Suppressor macrophage (primary cell): ENCODE measurements at places on chromosomes 11 and 22.

GRCh38 chr11:13315517-13316432, 38.2 kb downstream of the BMAL1 start:
- no peak for DNase-seq

DNA sequence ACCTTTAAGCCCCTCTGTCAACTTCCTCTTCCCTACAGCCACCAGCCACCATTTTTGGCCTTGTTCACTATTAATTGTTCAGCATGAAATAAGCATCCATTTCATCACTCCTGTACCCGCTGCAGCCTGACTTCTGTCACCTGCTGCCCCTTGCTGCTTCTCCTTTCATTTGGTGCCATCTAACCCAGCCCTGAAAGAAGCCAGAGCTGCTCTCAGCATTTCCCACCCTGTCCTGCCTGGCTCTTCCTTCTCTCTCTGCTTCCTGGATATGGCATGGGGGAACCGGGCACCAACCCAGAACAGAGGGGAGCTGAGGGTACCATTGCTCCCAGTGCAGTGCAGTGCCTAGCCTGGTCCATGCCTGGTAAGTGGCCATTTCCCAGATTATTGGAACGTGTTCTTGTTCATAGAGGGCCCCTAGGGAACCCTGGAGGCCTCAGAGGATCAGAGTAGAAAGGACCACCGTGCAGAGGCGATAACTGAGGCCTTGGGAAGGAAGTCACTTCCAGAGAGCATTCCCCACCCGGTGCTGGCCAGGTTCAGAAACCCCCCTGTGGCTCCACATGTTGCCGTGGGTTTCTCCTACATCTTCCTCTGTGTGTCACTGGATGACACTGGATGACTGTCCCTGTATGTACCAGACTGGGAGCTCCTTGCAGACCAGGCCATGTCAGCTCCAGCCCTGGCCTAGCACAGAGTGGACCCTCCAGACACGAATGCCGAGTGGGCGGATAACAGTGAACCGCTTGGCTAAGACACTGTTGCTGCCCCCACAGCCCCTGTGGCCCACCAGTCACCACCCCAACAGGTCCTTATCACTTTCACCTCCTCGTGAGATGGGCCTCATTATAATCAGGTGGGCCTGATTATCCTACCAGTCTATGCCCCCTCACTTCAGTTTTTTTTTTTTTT, 4.7 kb downstream of the YDJC start:
- peak; percentile 33 for DNase-seq

- DNase-seq, result peak; percentile 51
These were observed 60.4 kb downstream of the KCNJ1 start for GRCh38 chr11:128806506-128807261.

DNA sequence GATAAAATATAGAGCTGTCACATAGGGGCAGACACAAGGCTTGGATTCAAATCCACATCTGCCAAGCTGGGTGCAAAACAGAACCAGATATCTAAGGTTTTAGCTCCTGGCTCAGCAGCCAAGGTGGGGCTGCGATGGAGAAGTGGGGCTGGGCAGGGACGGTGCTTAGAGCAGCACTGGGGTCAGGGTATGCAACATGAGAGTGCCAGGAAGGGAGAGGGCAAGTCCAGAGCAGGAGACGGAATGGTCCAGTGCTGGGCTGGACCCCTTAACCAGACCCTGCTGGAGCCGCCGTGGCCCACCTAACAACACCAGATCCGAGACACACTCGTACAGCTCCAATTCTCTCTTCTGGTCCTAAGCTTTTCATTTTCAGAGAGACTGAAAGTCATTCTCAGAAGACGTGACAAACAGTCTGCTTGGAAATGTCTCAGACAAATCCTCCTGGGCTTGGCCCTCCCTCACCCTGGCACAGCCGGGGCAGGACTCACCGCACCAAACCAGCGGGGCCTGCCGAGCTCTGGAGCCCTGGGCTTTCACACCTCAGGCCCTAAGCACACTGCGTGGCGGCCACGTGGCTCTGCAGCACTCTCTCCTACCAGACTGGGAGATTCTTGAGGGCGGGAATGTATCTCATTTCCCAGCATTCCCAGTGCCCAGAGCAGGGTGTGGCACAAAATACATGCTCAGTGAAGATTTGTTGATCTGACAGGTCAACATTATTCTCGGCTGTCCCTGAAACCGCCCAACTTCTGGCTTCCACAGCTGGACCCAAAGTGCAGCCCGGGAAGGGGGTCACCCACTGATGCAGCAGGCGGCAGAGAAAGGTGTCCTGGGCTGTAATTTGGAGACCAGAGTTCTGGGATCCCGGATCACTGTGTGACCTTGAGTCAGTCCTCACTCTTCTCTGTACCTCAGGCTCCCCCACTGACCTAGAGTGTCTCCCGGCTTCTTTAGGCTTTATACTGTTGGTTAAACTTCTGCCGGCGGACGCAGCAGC, 11.6 kb downstream of the LRRC32 start:
- no peak for DNase-seq

- DNase-seq, result no peak
These were observed 53.2 kb downstream of the SPON1 start for GRCh38 chr11:14015711-14016110.

DNA sequence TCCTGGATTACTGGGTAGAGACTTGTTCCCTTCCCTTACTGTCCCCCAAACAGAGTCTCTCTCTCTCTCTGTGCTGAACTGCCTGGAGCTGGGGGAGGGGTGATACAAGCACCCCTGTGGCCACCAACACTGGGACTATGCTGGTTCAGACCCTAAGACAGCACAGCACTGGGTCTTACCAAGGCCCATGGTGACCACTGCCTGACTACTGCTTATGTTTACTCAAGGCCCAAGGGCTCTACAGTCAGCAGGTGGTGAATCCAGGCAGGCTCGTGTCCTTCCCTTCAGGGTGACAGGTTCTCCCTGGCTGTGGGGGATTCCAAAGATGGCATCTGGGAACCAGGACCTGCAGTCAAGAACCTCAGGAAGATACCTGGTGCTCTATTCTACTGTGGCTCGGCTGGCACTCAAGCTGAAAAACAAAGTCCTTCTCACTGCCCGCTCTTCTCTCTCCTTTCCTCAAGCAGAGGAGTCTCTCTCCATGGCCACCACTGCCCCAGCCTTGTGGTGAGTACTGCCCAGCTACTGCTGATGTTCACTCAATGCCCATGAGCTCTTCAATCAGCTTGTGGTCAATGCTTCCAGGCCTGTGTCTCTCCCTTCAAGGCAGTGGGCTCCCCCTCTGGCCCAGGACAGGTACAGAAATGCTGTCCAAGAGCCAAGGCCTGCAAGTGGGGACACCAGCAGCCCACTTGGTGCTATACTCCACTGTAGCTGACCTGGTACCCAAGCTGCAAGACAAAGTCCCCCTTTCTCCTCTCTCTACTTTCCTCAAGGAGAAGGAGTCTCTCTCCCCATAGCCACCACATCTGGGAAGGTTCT, 41.8 kb upstream of the SHANK2 start:
- no peak for DNase-seq

GRCh38 chr11:122337704-122338103, 221.7 kb upstream of the BLID start:
- DNase-seq, result no peak

- DNase-seq, result no peak
These were observed 11.4 kb downstream of the GNB1L start for GRCh38 chr22:19843107-19843856.

DNA sequence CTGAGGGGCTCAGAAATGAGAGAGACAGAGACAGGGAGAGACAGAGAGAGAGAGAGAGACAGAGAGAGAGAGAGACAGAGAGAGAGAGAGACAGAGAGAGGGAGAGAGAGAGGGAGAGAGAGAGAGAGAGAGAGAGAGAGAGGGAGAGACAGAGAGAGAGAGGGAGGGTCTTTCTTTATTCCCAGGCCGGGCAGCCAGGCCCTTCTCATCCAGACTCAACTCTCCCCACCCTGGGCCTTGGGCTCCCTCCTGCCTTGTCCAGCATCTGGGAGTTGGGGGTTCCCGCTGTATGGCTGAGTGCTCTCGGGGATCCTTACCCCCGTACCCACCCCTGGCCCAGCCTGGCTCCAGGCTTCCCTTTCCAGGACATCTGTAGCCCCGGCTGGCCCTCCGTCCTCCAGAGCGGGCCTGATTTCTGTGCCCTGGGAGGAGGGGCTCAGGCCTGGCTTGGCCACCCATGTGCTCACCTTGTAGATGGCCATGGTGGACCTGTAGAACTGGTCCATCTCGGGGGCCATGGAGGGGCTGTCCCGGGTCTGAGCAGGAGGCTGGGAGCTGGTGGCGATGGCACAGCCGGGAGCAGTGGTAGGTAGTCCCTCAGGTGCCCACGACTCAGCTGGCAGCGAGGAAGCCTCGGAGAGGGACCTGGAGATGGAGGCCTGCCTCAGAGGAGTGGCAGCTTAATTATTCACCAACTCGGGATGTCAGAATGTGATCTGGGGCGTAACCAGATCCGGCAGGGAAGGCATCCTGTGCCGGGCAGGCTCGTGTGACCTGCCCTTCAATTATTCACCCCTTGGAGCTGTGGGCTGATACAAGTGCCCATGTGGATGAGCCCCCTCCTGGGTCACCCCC, at the start of gene BAIAP2L2:
TSS of gene BAIAP2L2 (minus strand) at position 677 of the 855 bp plus-strand sequence. CDS start at position 518, 159 bp downstream.
- DNase-seq, result no peak

- no peak for DNase-seq
These were observed 40.5 kb downstream of the SREBF2 start for GRCh38 chr22:41873391-41873790.

DNA sequence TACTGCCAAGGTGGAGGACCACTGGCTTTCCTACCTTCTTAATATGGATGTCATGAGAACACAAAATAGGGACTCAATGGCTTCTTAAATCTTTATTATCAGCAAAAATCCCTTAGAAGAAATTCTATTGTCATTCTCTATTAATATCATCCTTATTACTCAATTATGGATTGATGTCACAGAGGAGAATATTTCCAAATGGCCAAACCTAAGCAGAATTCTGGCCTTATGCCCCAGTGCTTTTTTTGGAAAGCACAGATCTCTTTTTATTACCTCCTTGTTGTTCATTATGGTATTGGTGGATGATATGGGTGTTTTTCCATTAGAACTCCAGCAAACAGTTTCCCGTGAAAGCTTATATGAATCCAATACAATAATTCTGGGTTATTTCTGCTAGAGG, 9.9 kb downstream of the CRTAM start:
- DNase-seq, result no peak

DNA sequence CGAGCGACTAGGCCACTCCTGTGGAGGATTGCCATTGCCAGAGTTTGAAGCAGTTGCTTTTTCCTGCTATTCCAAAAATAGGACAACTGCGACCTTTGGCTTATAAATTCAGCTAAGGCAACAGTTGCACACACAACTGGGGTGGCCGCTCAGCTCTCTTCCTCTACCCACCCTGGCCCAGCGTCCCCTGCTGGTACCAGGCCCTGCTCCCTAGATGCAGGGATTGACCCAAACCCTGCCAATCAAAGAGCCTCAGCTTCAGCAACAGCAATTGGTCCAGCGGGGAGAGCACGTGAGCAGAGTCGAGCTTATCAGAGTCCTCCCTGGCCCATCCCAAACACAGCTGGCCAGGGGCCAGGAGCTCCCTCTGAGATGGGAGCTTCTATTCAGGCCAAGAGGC, 22.0 kb upstream of the CABP2 start:
- no peak for DNase-seq

DNA sequence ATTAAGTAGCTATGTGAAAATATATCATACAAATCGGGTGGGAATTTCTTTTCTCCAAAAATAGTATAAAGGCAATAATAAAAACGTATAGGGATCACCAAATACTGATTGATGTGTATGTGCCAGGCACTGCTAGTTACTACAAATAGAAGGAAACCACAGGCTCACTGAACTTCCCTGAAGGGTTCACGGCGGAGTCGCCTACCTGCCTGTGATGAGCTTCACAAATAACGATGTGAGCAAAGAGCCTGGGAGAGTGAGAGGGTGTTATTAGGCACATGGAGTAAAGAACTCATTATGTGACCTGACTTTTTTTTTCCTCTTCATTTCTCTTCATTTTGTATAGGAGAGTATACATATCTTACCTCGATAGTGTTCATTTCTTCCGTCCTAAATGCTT, 36.0 kb upstream of the L3MBTL2 start:
- DNase-seq, result no peak

DNA sequence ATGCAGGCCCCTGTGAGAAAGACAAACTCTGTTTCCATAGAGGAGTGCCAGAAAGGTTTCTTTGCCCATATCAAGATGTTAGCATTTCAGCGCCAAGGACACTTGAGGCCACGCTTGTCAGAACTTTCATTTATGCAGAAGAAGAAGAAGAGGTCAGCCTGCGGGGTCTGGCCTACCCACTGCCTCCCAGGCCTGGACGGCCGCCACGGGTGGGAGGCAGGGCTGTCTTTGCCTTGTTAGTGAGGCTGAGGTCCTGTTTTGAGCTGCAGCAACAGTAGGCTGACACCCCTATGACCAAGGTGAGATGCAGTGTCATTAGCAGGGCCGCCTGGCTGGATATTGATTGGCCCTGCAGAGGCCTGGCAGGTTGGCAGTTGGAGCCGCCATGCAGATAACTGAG, 183.9 kb downstream of the GRIK4 start:
- DNase-seq, result no peak
